ENCODE measurements at places on chromosomes 13 and 19. TPM values are rescaled to one million over a fixed set of nuclear protein-coding genes. Genes with fewer than 3 reads are reported as not detected.

DNA sequence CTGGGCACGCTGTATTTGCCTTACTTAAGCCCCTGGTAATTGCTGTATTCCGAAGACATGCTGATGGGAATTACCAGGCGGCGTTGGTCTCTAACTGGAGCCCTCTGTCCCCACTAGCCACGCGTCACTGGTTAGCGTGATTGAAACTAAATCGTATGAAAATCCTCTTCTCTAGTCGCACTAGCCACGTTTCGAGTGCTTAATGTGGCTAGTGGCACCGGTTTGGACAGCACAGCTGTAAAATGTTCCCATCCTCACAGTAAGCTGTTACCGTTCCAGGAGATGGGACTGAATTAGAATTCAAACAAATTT, 676 bp downstream of the BRCA2 start:
- no peaks in the 10 kb centered on the region for H3K4me1 ChIP-seq
- peak overlapping the region; percentile 87 for H3K4me3 ChIP-seq
- H3K27ac ChIP-seq: peak overlapping the region; percentile 93
- H3K27me3 ChIP-seq: no peaks in the 10 kb centered on the region

DNA sequence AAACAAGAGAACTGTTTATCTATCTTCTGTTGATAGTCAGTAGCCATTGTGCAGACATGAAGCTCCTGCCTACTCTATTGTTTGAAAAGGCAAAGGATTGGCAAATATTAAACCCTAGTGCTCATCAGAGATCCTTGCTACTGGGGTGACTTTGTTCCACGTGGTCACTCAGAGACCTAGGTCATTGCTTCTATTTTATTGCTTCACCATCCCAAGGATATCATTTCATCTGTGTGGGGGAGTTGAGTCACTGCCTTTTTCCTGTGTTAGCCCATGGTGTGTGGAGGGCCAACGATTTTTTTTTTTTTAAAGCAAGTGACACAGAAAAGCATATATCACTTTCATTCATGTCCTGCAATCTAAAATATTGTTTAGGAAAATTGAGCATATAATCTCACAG, 254.1 kb upstream of the RXFP2 start:
- H3K36me3 ChIP-seq: no peaks in the 10 kb centered on the region
- H3K4me1 ChIP-seq: no peaks in the 10 kb centered on the region
- H3K4me3 ChIP-seq: no peak overlapping the region
- no peak overlapping the region for H3K27ac ChIP-seq

GRCh38 chr19:14063105-14063504, 1.2 kb upstream of the PALM3 start:
- peaks cover 5% of the 10 kb centered on the region for H3K27me3 ChIP-seq
- no peaks in the 10 kb centered on the region for H3K36me3 ChIP-seq
- no peak for DNase-seq
- no peaks in the 10 kb centered on the region for H3K4me1 ChIP-seq
- H3K27ac ChIP-seq: no peak overlapping the region

DNA sequence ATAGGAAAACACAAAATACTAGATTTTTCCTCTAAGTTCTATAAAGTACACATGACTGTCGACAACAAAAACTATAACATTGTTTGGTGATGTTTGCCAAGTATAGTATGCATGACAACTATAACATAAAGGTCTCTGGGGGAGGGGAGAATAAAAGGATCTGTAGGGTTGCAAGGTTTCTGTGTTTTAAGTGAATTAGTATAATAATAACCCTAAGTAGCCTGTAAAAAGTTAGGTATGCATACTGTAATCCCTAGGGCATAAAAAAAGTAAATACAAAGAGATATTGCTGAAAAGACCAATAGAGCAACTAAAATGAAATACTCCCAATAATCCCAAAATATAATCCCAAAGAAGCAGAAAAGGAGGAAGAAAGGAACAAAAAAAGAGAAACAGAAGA, 14.6 kb downstream of the MYCBP2 start:
- H3K36me3 ChIP-seq: no peaks in the 10 kb centered on the region
- H3K27ac ChIP-seq: no peak overlapping the region
- DNase-seq: no peak
- H3K4me3 ChIP-seq: no peak overlapping the region

GRCh38 chr13:31946091-31946770, 85.3 kb upstream of the FRY start:
- no peak for DNase-seq
- no peak overlapping the region for H3K4me3 ChIP-seq
- H3K27ac ChIP-seq: no peak overlapping the region
- no peaks in the 10 kb centered on the region for H3K4me1 ChIP-seq
- H3K27me3 ChIP-seq: no peaks in the 10 kb centered on the region

DNA sequence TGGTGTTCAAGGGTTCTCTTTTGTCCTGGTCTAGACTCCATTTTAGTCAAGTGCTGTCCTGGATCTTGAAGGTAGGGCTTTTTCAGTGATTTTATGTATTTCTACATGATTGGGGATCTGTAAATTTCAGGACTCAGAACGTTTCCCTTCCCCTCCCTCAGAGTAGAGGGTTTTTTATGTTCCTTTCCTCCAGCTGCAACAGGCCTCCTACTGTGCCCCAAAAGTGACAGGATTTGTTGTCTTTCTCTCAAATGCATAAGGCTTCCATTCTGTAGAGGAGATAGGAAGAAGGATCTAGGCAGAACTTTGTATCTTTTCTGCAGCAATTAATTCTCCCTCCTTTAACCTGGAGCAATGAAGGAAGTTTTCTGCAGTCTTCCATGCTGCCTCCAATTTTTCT, 251.3 kb downstream of the MAB21L1 start:
- no peaks in the 10 kb centered on the region for H3K36me3 ChIP-seq
- no peak overlapping the region for H3K27ac ChIP-seq
- H3K27me3 ChIP-seq: no peaks in the 10 kb centered on the region
- H3K4me1 ChIP-seq: no peaks in the 10 kb centered on the region

Gene ZNF283
- total RNA-seq: 10.7 TPM

GRCh38 chr13:20175907-20176652, 15.2 kb upstream of the GJA3 start:
- H3K36me3 ChIP-seq: no peaks in the 10 kb centered on the region
- peaks cover 6% of the 10 kb centered on the region for H3K4me1 ChIP-seq
- DNase-seq: no peak
- H3K27me3 ChIP-seq: peaks cover 6% of the 10 kb centered on the region
- no peak overlapping the region for H3K27ac ChIP-seq
